ENCODE measurements at places on chromosomes 2 and 18. TPM values are rescaled to one million over a fixed set of nuclear protein-coding genes. Genes with fewer than 3 reads are reported as not detected.
A peak's percentile ranks its signal among the peaks of the same experiment; 100 is the strongest.

Gene NYAP2
- total RNA-seq = not detected

DNA sequence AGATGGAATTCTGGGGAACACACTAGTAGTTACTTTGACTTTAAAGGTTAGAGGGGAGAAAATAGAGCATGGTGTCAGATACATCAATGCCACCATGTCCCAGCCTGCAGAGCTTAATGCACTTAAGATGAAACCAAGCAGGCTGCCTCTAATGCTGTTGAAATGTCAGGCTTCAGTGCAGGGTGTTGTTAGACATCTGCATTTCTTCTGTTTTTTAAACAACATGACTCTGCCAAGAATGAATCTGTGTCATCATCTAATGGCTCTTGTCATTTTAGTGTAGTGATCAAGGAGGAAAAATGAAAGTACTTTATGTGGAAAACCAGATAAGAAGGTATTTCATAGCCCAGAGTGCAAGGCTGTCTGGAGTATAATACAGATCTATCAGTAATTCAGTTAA lies 29.9 kb downstream of the LYPD1 start:
- no peak for DNase-seq

DNA sequence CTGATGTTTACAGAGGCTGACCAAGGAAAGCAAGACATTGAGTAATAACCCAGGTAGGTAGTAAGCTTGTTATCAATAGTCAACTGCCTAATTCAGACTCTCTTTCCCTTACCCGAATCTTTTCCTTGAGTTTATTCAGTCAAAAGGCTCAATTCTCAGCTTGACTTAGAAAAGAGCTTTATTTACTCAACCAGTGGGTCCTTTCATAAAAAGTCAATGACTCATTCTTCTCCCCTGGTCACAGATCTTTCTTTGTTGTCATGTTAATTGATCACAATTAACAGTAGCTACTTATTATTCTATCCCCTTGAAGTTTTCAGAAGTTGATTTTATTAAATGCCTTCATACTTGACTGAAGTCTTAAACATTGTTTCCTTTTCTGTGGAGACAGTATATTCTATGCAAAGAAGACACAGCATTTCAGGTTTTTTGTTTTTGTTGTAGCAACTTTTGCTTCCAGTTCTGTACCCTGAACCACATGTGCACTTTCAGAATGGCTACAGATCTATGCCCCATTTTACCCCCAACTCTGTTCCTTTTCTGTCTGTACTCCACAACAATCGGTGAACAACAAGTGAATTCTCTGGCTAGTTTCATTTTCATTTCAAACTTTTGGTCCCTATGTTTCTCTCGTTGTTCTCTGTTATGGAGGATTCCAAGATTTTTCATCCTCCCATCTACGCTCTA lies 428.3 kb downstream of the NCKAP5 start:
- DNase-seq = no peak

DNA sequence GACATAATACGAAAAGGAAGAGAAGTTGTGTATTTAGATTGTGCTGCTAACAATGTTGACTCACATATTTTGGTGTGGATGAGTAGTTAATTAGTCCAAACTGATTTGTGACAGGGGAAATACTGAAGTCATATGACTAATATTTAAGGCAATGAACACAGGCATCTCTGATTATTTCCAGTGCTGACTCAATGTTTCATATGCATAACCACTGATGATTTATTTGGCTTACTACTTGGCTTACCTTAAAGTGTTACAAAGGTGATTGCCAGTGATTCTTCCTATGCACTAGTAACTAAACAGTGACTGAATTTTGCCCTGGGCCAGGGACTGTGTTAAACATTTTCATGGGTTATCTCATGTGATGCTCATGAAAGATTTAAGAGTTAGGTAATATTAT lies 722.6 kb downstream of the METTL4 start:
- no peak for DNase-seq

DNA sequence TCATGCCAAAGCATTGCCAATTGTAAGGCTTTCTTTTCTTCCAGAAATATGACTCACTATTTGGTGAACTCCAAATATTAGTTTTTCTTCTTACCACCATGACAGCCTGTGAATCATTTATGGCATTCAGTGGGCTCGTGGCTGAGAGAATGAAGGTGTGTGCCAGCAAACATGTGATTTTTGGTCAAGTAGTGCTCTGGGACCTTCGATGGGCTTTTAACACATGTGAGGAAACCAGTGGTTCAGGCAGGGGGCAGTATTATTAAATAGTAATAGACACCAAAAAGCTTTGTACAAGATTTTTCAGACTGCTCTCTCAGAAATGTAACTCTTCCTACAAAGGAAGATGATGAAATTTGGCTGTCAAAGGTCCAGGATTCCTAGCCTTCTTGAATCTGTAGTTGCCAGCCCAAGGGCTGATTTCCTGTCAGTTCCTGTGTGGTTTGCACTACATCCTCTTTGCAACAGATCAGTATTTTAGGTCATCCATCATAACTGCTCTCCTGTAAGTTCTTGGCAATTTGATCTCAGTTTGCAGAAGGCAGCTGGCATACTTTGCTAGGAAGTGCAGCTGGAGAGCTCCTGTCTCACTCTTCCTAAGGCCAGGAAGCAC lies 64.3 kb downstream of the BABAM2 start:
- DNase-seq = peak; percentile 89

DNA sequence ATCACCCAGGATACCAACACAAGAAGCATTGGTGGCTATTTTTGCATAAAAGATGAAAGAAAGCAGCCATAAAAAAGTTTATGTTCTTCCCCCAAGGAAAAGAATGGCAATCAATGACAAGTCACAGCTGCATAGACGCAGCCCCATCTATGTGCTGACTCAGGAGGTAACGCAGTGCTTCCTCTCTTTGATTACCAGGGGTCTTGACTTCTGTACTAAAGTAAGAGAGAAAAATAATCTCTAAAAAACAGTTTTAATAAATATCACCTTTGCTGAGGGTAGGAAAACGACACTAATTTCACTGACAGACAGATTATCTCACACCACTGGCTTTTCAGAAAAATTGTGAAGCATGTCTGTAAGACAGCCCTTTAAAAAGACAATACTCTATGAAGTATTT lies 33.9 kb upstream of the EVA1A start:
- no peak for DNase-seq

DNA sequence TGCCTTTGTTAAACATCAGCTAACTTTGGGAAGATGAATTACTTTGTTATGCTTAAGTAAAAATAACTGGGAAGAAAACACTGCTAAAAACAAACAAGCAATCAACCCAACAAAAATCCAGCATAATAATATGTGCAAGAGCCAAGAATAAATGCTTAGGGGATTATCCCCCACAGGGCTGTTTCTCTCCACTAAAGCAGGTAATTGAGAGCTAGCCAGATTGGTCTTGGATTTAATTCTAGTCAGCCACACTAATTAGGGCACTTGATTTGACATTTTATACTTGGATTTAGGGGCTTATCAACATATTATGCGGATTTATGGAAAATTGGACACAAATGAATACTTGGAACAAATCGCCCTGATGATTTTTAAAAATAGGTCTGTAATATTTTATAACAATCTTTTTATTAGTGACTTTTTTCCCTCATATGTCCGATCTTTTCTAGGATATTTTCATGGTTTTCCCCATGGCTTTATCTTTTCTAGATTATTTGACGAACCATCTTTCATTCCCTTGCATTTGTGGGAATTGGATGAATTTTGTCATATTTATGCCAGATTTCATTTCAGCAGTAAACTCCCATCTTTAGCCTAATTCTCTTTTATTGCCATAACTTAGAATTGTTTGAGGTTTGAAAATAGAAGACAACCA lies 199.1 kb upstream of the NXPH2 start:
- DNase-seq = no peak
